ENCODE measurements at places on chromosomes 3 and 15.
A peak's percentile ranks its signal among the peaks of the same experiment; 100 is the strongest.

DNA sequence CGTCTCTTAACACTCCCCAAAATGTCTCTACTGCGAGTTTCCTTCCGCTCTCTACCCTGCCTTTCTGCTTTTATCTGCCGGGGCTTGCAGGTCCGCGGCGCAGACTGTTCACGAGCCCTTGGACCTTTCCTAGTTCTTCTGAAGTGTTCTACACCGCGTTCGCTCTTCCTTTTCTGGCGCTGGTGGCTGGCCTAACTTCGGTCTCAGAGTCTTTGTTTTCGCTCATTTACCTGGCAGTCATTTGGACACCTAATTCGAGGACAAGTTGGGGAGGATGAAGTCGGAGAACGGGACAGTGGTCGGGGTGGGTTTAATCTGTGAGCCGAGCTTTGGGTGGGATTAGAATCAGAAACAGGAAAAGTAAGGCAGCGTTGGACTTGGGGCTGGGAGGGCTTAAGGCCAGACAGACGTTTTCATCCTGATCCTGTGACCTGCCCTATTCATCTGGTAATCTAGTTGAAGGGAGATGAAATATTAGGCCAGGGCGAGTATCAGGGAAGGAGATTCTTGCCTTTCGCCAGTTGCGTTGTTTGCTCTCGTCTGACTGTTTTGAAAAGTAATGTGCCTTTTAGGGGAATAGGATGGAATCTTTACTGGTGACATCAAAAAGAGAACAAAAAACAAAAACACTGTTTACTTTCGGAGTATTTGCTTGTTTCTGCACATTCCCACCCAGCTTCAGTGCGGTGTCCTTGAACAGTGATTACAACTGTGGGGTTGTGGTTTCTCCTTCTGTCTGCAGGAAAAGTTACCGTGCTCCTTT lies 1.8 kb downstream of the DIPK2A start:
- peak; percentile 86 for DNase-seq

DNA sequence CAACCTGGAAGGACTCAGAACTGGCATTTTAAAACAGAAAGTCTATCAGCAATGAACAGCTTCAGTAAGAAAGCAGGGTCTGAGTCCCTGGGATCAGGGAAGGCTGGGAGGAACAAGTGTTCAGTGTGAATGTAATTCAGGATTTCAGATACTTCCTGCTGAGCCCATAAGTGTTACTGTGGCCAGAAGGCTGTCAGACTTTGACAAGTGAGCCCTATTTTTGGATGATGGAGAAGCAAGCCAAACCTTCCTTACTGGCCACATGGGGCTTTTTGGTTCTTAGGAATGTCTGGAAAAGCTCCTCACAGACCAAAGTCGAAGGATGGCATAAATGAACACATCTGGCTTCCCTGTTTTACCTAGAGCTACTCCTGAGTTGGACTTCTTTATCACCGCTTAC lies 157.2 kb downstream of the BBX start:
- DNase-seq, result no peak

DNA sequence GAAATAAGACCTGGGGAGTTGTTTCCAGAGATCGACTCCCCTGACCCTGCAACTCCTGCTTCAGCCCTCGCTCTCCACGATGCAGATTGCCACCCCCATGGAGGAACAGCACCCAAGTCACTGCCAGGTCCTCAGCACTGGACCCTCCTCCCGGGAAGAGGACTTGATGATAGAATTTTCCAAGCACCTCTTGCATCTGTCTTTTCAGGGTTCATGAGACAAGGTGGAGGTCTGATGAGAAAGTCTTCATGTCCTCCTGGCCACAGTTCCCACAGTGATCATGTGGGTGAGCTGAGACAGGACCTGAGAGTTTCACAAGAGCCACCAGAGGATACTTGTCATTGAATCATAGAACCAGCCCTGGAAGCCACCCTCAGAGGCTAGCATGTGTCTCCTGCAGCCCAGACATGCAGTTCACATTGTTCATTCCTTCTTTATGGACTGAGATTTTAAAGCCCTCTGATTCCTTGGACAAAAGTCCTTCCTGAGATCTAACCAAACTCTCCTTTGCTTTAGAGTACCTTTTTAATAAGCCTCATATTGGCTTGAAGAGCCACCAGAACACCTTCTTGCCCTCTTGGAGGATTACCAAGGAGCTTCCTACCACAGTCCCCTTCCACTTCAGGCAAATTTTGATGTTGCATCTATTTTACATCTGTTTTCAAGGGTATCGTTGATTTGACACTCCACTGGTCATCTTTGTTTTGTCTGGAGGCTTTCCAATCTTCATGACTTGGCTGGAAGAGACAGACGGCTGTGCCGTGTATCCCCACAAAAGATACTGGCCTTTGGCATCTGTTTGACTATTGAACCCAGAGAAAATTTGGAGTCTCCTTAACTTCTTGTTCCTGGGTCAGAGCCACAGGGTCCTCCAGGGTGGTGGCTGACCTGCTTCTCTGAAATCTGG lies 224.8 kb upstream of the BHLHE40 start:
- DNase-seq, result no peak

GRCh38 chr15:77671362-77672056 lies 38.8 kb upstream of the LINGO1 start:
- no peak for DNase-seq

GRCh38 chr3:193387596-193387995 lies 9.0 kb upstream of the ATP13A5 start:
- no peak for DNase-seq

- DNase-seq, result no peak
Observed at GRCh38 chr3:52983828-52984227, 62.0 kb downstream of the SFMBT1 start.

- DNase-seq, result peak; percentile 48
Observed at GRCh38 chr15:88917760-88918159, 4.6 kb upstream of the MFGE8 start.

DNA sequence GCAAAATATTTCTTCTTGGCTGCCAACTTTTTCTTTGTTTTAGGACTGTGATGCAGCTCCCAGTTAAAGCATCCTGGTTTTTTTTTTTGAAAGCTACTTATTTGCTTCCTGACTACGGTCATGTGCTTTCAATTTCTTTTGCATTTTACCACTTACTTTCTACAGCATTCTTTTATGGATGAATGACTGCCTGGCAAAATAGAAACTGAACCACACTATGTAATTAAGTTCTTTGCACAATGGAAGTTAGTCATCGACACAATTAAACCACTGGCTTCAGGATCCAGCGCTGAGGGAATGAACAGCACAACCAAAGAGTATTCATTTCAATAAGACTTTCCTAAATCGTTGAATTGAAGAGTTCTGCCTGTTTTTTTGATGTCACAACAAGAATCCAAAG lies 82.2 kb upstream of the EPHA3 start:
- DNase-seq, result peak; percentile 2

DNA sequence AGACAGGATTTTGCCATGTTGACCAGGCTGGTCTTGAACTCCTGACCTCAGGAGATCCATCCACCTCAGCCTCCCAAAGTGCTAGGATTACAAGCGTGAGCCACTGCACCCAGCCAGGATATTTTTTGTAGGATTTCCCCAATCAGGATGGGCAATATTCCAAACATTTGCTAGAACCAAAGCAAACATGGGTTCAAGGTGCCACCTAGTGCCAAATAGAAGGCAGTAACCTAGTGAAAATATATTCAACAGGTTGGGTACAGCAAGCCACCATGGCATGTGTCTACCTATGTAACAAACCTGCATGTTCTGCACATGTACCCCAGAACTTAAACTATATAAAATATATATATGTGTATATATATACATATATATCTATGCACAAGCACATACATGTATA lies 185.9 kb upstream of the CADM2 start:
- DNase-seq, result no peak

- DNase-seq, result no peak
Observed at GRCh38 chr15:95170561-95171380, 939.4 kb downstream of the MCTP2 start.

GRCh38 chr3:144989807-144990206 lies 1018.2 kb downstream of the DIPK2A start:
- DNase-seq, result peak; percentile 76

GRCh38 chr3:13728487-13728886 lies 151.4 kb downstream of the WNT7A start:
- DNase-seq, result no peak

DNA sequence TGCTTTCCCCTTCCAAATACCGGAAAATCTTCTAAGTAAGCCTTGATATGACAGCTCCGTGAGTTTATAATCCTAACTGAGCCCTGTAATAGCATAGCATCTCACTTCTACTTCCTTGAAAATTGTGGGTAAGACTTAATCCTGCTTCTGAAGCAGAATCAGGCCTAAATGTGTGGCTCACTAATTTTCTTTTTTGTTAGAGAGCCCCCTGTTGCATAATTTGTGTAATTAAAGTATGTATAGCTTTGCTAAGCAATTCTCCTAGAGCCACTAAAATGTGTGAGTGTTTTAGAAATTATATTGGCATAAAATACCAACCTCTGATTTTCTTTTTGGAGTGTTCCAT lies 304.4 kb downstream of the FGF12 start:
- DNase-seq, result no peak

GRCh38 chr3:150000641-150001040 lies 29.9 kb upstream of the PFN2 start:
- no peak for DNase-seq

DNA sequence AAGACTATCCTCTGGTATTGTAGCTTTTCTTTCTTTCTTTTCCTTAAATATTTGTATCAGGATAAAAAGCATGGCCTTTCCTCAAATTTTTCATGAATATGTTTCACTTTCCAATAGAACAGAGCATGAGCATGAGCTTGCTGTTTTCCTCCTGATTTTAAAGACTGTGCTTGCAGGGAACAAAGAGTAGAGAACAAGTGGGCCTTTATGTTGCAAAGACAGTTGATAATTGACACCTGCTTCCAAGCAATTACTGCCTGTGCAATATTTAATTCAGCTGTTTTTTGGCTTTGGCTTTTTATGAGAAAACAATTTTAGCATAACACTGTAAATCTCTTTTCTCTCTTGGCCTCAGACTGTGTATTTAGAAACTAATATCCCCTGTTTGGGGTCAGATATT lies 263.6 kb upstream of the AZI2 start:
- no peak for DNase-seq

GRCh38 chr3:192352142-192352541 lies 375.2 kb downstream of the FGF12 start:
- DNase-seq, result no peak

GRCh38 chr15:41572866-41573265 lies 13.9 kb downstream of the TYRO3 start:
- no peak for DNase-seq

GRCh38 chr3:87508921-87509320 lies 232.5 kb upstream of the POU1F1 start:
- DNase-seq, result no peak

DNA sequence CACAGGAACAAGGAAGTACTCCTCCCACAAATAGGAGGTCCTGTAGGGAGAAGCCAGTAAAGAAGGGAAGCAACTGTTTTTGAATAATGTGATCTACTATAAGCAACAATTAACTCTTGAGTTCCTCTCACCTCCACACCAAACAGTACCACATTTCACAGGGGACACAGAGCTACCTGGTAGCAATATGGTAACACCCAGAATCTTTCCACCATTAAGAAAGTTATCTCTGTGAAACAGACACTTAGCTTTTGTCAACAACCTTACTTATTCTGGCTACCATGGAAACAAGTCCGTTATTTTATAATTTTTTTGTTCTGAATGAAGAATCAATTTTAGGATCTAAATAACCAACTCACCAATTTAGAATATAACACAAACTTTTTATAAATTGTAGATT lies 49.5 kb downstream of the TBL1XR1 start:
- no peak for DNase-seq

DNA sequence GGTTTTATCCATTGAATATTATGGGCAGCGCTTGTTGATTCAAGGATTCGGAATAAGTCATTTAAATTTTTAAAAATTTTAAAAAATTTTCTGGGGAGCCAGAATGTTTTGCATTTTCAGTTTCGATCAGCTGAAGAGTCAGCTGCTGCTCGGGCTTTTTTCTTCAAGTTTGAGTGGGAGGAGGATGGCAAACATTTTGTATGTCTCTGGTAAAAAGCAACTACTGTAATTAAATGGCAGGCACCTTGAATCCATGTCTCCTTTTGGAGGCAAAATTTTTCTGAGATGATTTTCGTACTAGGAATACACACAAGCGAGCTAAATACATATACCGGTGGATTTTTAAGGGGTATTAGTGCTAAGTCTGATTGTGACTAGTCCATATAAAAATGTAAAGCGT lies 612 bp downstream of the C3orf38 start:
- peak; percentile 17 for DNase-seq

DNA sequence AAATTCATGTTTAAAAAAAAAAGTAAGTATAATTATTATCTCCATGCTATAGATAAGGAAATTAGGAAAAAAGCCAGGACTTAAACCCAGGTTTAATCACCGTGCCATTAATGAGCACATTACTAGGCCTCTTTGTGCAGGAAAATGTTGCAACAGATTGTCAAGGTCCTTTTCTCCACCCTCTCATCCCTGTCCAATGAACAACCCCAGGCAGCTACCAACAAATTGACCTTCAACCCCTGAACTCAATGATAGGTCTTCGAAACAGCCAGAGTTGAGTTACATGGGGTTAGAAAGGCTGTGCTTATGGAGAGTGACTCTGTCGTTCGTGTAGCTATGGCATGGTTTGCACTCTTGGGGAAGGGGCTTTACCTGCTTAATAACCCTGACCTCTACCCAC lies 84.2 kb upstream of the CTNNB1 start:
- DNase-seq, result no peak

DNA sequence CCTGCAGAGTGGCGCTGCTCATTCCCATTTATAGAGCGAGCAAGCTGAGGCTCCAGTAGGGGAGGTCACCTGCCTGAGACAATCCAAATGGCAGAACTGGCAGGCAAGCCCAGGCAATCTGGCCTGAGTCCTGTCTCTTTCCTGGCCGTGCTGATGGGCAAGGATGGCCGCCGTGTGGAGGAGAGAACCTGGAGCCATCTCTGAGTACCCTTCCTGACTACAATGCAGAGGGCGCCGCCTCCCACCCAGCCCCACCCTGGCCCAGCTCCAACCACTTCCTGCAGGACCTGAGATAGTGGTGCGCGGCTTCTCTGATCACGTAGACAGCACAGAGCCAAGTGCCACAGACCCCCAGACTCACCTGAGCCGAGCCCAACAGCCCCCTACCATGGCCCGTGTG lies 7.0 kb downstream of the TLR9 start:
- no peak for DNase-seq

DNA sequence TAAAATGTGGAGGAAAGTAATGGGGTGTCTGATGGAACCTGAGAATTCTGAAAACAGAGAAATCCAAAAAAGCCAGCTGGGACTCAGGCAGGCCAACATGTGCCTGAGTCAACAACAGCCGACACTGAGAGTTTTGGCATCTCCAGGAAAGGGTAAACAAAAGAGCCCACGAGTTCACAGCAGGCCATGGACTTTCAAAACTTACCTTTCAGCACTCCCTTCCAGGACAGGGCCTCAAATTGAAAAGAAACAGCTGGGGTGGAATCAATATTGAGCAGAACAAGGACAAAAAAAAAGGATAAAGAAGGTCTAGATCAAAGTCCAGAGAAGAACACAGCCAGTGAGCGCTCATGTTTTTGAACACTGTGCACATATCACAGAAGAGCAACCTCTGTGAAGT lies 735.4 kb upstream of the GRM7 start:
- no peak for DNase-seq

All from fibroblast of mammary gland (primary cell).